Activated naive CD8-positive, alpha-beta T cell treated with anti-CD3 and anti-CD28 coated beads, Interleukin-2, amount 10 ng/mL, durations not matched to agents 7 days and 5 days (primary cell): ENCODE measurements at places on chromosomes 11 and 22. TPM values are rescaled to one million over a fixed set of nuclear protein-coding genes. Genes with fewer than 3 reads are reported as not detected.

Gene PDE3B
- total RNA-seq = 125 TPM

DNA sequence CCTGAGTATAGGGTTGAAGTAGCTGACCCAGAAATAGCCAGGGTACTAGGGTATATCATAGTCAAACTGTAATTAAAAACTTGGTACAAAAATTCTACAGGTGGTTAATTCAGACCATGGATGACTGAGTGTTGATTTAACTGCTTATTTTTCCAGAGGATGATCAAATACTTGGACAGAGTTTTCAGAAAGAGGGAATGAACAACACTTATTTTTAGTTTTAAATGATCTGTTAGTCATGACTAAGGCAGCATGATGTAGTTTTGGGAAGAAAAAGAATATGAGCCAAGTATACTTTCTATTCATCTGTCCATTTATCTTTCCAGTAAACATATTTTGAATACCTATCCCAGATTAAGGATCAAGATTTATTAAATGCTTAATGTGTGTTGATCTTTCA, 19.8 kb upstream of the CCDC89 start:
- peaks cover 15% of the 10 kb centered on the region for H3K36me3 ChIP-seq
- H3K27me3 ChIP-seq = no peaks in the 10 kb centered on the region
- no peak overlapping the region for H3K27ac ChIP-seq

- no peak for DNase-seq
- no peaks in the 10 kb centered on the region for H3K27me3 ChIP-seq
- H3K36me3 ChIP-seq = no peaks in the 10 kb centered on the region
- no peak overlapping the region for H3K27ac ChIP-seq
- no peaks in the 10 kb centered on the region for H3K4me1 ChIP-seq
- no peak overlapping the region for H3K4me3 ChIP-seq
These were observed 37.6 kb downstream of the RIBC2 start for GRCh38 chr22:45450921-45451651.

GRCh38 chr11:8025123-8025522, 38.0 kb downstream of the EIF3F start:
- no peak overlapping the region for H3K4me3 ChIP-seq
- H3K4me1 ChIP-seq = peaks cover 7% of the 10 kb centered on the region
- no peak for DNase-seq
- H3K36me3 ChIP-seq = no peaks in the 10 kb centered on the region

DNA sequence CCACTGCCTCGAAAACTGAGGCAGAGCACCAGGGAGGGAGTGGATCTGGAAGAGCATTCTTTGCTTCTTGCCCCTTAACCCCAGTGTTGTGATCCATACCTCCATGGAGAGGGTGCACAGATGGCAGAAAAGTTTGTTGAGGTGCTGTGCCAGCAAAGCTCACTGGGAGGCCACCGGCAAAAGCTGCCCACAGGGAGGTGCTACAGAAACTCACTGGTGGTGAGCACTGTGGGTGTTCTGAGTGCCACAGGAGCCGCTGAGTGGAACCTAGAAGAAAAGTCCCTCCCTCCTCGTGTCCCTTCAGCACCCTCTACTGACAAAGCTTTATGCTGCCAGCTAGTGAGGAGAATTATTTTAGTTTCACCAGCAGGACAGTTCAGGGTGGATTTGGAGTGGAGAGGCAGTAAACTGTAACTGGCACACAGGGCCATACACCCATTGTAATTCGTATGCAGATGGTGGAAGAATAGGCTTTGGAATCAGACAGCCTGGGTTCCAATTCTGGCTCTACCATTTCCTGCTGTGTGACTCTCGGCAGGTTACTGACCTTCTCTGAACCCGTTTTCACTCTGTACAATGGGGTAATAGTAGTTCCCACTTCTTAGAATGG, 84.6 kb downstream of the SWAP70 start:
- H3K27me3 ChIP-seq = peaks cover 3% of the 10 kb centered on the region
- no peak overlapping the region for H3K4me3 ChIP-seq
- H3K4me1 ChIP-seq = peaks cover 15% of the 10 kb centered on the region
- peaks cover 6% of the 10 kb centered on the region for H3K36me3 ChIP-seq
- peak; percentile 65 for DNase-seq
- no peak overlapping the region for H3K27ac ChIP-seq

Gene CDCA5
- 85.5 TPM for total RNA-seq

- H3K27ac ChIP-seq = no peak overlapping the region
- H3K27me3 ChIP-seq = peaks cover 3% of the 10 kb centered on the region
- DNase-seq = no peak
- no peaks in the 10 kb centered on the region for H3K36me3 ChIP-seq
- no peak overlapping the region for H3K4me3 ChIP-seq
- H3K4me1 ChIP-seq = peaks cover 5% of the 10 kb centered on the region
These were observed 55.9 kb upstream of the BMAL1 start for GRCh38 chr11:13221722-13222121.

GRCh38 chr11:64049509-64049908, 13.8 kb downstream of the FLRT1 start:
- H3K4me1 ChIP-seq = no peaks in the 10 kb centered on the region
- H3K4me3 ChIP-seq = no peak overlapping the region
- H3K27ac ChIP-seq = no peak overlapping the region
- DNase-seq = no peak
- no peaks in the 10 kb centered on the region for H3K27me3 ChIP-seq

Gene DRD4
- 0.72 TPM for total RNA-seq

Gene NCAM1
- total RNA-seq = 1.0 TPM

DNA sequence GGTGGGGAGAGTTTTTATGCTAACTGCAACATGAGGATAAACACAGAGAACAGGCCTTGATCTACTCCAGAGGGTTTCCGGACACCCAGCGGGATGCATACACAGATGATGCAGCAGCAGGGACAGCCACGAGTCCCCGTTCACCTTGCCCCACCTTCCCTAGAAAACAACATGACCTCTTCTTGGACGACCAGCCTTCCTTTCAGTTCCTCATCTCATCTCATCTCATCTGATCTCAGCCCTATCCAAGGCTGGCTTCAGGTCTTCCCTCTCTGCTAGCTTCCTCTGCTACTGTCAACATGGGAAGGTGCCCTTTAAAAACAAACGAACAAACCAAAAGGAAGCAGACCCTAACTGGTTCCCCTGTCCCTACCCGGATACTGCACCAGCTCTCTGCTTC, 1356.2 kb downstream of the TBC1D22A start:
- peaks cover 10% of the 10 kb centered on the region for H3K27me3 ChIP-seq
- H3K27ac ChIP-seq = no peak overlapping the region
- H3K4me1 ChIP-seq = peaks cover 3% of the 10 kb centered on the region
- H3K36me3 ChIP-seq = no peaks in the 10 kb centered on the region
- no peak overlapping the region for H3K4me3 ChIP-seq

Gene NLRP14
- total RNA-seq = not detected

Gene CHST1
- total RNA-seq = not detected

GRCh38 chr11:81634483-81634882, 1099.2 kb downstream of the FAM181B start:
- no peak for DNase-seq
- H3K27ac ChIP-seq = no peak overlapping the region

Gene MRGPRX3
- total RNA-seq = not detected

- H3K27ac ChIP-seq = no peak overlapping the region
- no peak for DNase-seq
- no peaks in the 10 kb centered on the region for H3K36me3 ChIP-seq
- H3K27me3 ChIP-seq = peaks cover 17% of the 10 kb centered on the region
- no peak overlapping the region for H3K4me3 ChIP-seq
These were observed 76.8 kb upstream of the CCND1 start for GRCh38 chr11:69563946-69564775.
